T-cell (primary cell): ENCODE measurements at places on chromosomes 6 and 20.

DNA sequence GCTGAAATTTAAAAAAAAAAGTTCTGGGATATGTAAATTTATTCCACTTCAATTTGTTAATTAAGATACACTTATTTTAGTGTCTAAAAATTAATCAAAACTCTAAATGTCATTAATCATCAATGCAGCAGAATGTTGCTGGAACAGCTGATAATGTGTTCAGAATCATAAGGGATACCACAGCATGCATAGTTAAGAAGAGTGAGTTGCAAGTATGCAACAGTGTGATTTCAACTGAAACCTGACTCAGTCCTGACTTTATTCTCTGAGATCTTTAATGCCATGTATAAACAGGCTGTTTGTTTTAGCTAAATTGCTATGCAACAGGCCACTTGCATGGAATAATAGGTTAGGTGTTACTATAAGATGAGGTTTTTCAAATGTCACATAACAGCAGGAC is 1.4 kb downstream of the GRIK2 start:
- DNase-seq: no peak

DNA sequence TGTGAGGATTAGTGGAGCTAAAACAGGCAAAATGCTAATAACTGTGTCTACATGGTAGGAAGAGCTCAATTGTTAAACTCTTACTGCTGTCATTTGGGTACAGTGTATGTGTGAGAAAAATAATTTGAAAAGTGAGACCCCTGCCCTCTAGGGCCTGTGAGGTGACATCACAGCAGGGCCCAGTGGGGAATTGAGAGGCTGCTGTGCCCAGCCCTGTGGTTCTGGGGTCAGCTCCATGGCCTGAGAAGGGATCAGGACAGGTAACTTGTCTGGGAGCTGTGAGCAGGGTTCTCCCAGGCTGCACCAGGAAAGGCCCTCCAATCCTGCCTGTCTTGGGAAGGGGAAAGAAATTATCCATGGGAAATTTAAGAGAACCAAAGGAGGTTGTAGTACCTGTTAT is 1.3 kb downstream of the SIRPB1 start:
- DNase-seq: no peak

GRCh38 chr6:84743616-84744015 is 20.8 kb downstream of the TBX18 start:
- DNase-seq: no peak

GRCh38 chr6:89268776-89269175 is 46.3 kb downstream of the GABRR2 start:
- DNase-seq: no peak

- no peak for DNase-seq
Observed at GRCh38 chr20:50107086-50107660, 5.8 kb downstream of the UBE2V1 start.

GRCh38 chr20:5191829-5192569 is 65.2 kb downstream of the CDS2 start:
- peak; percentile 14 for DNase-seq

- no peak for DNase-seq
Observed at GRCh38 chr20:19815553-19815991, 57.5 kb downstream of the RIN2 start.

- no peak for DNase-seq
Observed at GRCh38 chr6:121442576-121442975, 7.1 kb downstream of the GJA1 start.

DNA sequence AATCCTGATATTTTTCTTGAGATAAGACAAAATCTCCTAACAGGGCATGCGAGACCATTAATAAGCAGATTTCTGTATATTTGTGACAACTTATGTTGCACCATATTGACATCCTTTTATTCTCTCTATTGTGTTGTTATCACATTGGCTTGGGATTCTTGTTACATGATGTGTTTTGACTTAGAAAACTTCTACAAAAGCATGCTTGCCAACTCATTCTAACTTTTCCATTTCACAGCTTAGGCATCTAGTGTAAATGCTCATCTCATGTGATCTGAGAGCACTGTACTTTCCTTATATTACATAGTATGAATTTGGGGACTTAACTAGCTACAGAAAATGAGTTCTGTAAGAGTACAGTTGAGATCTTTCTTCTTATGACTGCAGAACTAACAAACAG is 1040.7 kb upstream of the ADGRB3 start:
- DNase-seq: no peak
